HTR-8/SVneo (cell line): ENCODE measurements at places on chromosomes 6 and 20.

DNA sequence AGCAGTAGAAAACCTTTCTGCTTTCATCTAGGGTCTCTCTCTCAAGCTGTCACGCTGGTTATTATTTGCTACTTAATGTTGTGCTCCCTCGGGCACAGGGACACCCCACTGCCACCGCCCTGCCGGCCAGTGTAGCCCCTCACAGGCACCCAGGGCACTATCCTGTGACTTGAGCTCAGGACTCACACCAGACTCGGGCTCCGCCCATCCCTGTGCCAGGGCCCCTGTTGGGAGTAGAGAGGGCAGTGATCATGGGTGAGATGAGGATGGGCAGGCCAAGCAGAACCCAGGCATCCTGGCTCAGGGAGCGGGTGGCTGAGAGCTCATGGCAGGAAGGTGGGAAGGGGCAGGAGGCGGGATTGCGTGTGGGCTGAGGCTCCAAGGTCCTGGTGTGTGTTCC lies 371.9 kb downstream of the ZFAND3 start:
- DNase-seq = no peak

- no peak for DNase-seq
These were observed 35.1 kb upstream of the BTN3A2 start for GRCh38 chr6:26329763-26330511.

DNA sequence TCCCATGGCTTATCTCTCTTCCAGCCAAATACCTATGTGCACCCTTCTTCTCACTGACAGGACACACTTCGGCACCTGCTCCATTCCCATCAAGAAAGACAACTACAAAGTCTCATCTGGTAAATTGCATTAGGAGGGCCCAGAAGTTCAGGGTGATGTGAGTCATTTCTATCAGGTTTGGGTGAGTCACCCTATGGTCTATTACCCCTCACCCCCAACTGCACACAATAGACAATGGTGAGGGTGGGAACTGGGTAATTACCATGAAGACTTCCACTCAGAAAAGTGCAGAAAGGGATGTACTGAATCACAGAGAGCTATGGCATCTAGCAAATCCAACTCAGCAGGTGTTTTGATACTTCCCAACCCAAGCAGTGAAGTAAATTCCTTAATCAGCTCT lies 54.8 kb downstream of the OPN5 start:
- DNase-seq = no peak

DNA sequence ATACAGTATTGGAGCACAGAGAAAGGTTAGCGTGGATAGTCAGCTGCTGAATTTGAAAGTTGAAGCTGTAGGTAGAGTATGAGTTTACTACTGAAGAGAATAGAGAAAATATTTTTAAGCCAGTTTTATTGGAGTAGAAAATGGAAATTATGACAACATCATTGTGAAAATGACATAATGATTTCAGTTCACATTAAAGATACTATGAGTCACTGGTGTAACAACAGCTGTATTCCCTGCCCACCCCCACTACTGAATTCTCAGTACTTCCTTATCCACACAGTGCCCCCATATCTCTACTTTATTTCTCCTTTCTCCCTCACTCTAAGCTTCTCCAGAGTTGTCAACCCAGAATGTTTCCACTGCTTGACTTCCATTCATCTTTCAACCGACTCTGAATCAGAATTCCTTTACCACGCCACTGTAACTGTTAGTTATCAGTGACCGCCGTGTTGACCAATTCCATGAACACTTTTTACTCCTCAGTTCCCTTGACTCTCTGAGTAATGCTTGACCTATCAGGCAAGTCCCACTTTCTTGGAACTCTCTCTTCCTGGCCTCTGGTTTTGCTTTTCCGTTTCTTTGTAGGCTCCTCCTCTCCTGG lies 139.6 kb downstream of the AIG1 start:
- no peak for DNase-seq

- DNase-seq = no peak
These were observed 106.6 kb downstream of the RNASET2 start for GRCh38 chr6:166849749-166850183.

- no peak for DNase-seq
These were observed 34.6 kb downstream of the SOX4 start for GRCh38 chr6:21628160-21628559.

- no peak for DNase-seq
These were observed 773.9 kb upstream of the MMS22L start for GRCh38 chr6:98056955-98057354.

DNA sequence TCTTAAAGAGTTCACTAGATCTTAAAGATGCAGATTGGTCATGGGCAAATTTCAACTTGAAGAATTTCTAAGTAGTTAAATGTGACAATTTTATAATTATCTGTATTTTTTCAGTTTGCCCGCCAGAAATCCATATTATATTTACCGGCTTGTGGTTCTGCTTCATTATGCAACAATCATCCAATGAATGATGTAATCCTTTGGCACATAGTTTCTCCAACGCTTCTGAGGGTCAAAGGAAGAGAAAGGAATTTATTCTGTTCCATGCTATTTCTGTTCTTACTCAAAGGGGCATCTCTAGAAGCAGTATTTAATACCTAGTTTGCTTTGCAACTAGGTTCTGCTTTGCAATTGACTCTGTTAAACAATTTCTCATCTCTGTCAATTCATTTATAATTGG lies 359.3 kb upstream of the PLCB4 start:
- no peak for DNase-seq

DNA sequence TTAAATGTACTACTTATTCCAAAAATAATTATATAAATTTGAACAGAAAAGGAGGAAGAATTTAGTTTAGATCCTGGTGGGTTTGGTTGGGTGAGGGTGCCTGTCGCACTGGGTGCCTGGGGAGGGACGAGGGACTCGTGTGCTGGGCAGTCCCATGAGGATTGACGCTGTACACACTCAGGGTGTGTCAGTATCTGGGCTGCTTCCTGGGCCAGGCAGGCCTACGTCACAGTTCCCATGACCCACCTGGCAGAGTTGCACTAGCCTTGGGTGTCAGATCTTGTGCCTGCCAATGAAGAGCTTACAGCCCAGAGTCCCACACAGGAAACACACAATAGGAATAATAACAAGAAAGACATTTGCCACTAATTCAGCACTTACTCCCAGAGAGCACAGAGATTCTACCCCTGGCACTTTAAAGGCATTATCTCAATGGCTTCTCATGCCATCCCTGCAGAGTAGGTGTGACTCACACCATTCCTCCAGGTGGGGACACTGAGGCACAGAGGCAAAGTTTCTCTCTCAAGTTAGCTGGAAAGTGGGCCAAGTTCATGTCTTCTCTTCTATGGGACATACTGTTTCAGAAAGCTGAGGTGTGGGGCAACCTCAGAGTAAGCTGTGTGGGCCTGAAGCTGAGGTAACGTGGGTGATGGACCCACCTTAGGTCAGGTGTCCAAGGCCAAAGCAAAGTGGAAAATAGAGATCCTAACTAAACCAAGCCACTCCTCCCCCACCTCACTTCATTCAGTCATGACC lies 1.3 kb upstream of the SDCBP2 start:
- no peak for DNase-seq
